ENCODE measurements at places on chromosomes 5 and 9.

DNA sequence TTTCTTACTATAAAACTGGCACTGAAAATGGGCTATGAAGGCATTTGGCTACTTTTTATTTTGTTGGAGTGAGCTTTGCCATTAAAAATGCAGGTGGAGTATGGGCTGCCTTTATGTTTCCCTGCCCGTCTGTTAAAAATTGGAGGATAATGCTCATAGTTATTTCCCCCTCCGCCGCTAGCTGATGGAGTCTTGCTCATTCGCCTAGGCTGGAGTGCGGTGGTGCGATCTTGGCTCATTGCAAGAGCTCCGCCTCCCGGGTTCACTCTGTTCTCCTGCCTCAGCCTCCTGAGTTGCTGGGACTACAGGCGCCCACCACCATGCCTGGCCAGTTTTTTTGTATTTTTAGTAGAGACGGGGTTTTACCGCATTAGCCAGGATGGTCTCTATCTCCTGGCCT is 8.6 kb downstream of the G3BP1 start:
- DNase-seq: no peak

DNA sequence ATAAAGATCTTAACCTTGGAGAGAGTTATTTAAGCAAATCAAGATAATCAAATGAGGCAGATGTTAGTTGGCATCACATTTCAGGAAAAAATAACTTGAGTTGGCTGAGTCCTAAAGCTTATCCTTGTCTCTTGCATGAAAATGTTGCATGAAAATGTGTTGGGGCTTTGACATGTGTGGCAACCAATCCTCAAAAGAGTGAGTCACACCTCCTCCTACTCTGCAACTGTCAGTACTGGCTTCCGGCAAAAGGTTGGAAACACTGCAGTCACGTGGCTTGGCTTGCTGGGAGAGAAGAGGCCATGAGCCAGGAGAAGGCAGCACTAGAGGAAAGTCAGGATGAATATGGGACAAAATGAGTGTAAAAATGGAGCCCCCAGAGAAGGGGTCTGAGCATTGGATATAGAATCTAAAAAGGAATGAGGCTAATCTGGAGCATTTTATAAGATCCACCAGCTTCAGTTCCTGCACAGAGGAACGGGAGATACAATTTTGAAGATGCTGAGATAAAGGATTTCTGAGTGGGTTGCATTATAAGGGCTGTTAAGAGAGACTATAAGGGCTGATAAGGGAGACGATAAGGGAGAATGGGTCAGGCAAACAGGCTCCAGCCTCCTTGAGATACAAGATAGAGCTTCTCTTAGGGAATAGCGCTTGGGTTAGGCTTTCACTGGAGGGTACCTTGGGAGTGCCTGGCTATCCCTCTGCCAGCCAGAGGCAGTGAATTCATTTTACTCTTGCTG is 43.1 kb downstream of the SPATA31D1 start:
- DNase-seq: no peak

- no peak for DNase-seq
These were observed 216.3 kb downstream of the ISL1 start for GRCh38 chr5:51599587-51599986.

DNA sequence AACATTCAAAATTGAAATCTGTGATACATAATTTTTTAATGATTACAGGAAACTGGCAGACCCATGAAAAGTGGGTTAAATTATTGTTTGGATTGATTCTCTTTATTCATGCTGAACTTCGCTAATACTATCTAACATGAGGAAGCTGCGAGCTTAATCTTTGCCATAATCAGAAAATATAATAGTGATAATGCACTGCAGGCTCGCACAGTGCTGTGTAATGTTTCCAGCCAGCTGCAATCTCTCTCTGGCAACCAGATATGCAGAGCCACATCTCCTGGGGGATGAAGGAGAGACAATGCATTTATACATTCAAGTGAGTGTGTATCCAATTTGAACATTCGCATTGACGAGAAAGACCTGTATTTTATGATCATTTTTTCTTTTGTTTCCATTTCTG is 669.7 kb upstream of the RGMB start:
- DNase-seq: no peak

DNA sequence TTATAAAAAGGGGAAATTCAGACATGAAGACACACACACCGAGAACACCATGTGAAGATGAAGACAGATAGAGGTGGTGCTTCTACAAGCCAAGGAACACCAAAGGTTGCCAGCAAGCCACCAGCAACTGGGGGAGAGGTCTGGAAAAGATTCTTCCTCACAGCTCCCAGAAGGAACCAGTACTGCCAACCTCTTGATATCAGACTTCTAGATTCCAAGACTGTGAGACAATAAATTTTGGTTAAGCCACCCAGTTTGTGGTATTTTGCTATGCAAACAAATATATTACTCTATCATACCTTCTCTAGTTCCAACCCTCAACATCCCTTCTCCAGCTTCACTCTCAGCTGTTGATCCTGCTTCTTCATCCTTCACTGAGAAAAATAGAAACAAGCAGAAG is 451.1 kb downstream of the EBF1 start:
- DNase-seq: no peak

DNA sequence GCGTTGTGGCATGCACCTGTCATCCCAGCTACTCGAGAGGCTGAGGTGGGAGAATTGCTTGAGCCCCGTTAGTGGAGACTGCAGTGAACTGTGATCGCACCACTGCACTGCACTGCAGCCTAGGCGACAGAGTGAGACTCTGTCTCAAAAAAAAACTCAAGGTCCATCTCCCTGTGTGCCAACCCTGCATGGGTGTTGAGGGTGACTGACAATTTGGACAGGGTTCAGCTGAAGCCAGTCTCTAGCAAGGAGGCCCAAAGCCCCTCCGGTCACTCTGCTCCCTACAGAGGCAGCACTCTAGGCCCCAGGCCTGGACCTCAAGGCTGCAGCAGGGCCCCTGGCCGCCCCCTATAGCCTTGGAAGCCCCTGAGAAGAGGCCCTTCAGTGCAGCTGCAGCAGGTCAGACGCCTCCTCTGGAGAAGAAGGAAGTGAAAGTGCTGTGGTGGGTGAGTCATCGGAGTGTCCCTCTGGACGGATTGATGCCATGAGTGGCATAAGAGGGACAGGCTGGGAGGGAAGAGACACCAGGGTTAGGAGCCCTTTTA is 39.2 kb upstream of the NEK6 start:
- DNase-seq: peak; percentile 71

GRCh38 chr5:141484310-141484640 is 555 bp upstream of the PCDHGC4 start:
- no peak for DNase-seq

DNA sequence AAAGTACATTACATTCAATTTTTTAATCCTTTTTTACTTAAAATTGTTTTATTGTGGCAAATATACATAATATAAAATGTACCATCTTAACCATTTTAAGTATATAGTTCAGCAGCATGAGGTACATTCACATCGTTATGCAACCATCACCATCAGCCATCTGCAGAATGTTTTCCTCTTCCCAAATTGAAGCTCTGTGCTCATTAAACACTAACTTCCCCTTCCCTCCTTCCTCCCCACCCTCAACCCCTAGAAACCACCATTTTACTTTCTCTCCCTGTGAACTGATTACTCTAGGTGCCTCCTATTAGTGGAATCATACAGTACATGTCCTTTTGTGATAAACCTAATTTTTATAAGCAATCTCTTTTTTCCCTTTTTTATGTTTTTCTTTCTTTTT is 15.6 kb downstream of the TEX53 start:
- DNase-seq: no peak

- no peak for DNase-seq
These were observed 36.2 kb downstream of the RNF130 start for GRCh38 chr5:180035206-180035931.

- no peak for DNase-seq
These were observed 8.1 kb upstream of the ASB6 start for GRCh38 chr9:129649726-129650679.

DNA sequence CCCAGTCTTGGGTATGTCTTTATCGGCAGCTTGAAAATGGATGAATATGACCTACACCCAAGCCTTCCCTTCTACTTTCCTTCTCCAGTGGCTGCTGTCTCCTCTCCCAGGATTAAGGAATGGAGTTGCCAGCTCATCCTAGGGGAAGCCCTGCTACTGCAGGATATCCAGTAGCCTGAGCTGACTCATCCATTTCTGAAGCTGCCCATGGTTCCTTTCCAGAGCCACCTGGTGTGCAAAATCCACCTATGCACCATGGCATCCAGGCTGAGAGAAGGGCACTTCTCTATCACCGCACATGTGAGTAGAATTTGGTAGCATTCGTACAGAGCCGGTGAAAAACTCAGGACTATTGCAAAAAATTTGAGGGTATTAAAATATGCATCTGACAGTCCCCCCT is 290.8 kb downstream of the YTHDC2 start:
- no peak for DNase-seq

All from vagina (tissue), 2 donors.